HFF-Myc (cell line): ENCODE measurements at places on chromosomes 1 and 21.

DNA sequence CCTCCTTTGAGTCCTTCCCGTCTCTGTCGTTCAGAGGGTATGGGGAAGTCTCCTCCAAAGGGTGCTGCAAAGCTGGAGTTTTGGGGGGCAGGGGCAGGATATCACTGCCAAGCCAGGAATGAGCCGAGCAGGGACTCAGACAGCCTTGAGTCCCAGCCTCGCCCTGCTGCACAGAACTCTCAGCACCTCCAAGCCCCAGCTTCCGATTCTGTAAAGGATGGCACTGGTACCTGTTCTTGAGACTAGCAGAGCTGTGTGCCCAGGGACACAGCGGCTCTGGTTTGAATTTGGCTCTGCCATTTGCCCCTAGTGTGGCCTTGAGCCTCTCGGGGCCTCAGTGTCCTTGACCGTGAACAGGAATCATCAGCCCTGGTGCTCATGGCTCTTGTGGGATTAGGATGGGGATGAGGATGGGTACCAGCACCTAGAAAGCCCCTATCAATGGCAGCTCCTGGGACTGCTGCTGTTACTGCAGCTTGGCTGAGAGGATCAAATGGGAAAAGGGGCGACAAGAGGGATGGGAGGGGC, 1.5 kb upstream of the FBLIM1 start:
- DNase-seq: no peak

GRCh38 chr1:85433096-85433495, 31.9 kb downstream of the DDAH1 start:
- no peak for DNase-seq

- DNase-seq: no peak
Measured at GRCh38 chr1:176552999-176553398, 90.0 kb downstream of the PAPPA2 start.

GRCh38 chr1:14939527-14940284, 213.8 kb upstream of the TMEM51 start:
- peak; percentile 64 for DNase-seq

GRCh38 chr1:94726981-94727685, 93.0 kb upstream of the SLC44A3 start:
- no peak for DNase-seq

- DNase-seq: no peak
Measured at GRCh38 chr1:56933606-56934005, 32.2 kb downstream of the C8B start.

GRCh38 chr1:192506741-192507155, 68.8 kb upstream of the RGS1 start:
- no peak for DNase-seq

GRCh38 chr1:36772647-36773495, 261.4 kb downstream of the GRIK3 start:
- DNase-seq: no peak

DNA sequence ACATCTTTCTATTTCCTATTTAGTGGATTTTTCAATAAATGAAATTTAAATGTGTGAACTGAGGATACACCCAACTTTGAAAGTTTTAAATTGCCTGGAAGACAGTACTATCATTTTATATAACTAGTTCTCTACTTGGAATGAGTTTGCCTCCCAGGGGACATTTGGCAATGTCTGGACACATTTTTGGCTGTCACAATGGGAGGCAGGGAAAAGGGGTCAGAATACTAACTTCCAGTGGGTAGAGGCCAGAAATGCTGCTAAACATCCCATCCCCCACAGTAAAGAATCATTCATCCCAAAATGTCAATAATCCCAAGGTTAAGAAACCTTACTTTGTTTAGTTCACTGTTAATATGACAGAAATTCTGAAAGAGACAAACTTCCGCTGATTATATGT, 13.2 kb upstream of the NRAS start:
- DNase-seq: no peak

- no peak for DNase-seq
Measured at GRCh38 chr1:178263341-178263740, 169.4 kb downstream of the RASAL2 start.

- no peak for DNase-seq
Measured at GRCh38 chr21:20570824-20571232, 427.4 kb upstream of the NCAM2 start.

GRCh38 chr1:92901699-92902405, 59.4 kb downstream of the DIPK1A start:
- DNase-seq: no peak

- DNase-seq: no peak
Measured at GRCh38 chr1:208004851-208005250, 93.9 kb upstream of the CD34 start.

- no peak for DNase-seq
Measured at GRCh38 chr1:210981490-210981889, 152.5 kb downstream of the KCNH1 start.

GRCh38 chr1:48217856-48218255, 4.7 kb upstream of the SLC5A9 start:
- DNase-seq: no peak

- no peak for DNase-seq
Measured at GRCh38 chr1:212315184-212315583, 30.0 kb downstream of the PPP2R5A start.

- DNase-seq: no peak
Measured at GRCh38 chr1:29650476-29650875, 414.2 kb downstream of the PTPRU start.

- no peak for DNase-seq
Measured at GRCh38 chr21:36386031-36386642, 945 bp downstream of the CHAF1B start.

- peak; percentile 89 for DNase-seq
Measured at GRCh38 chr1:45687754-45688740, at the start of gene TMEM69. Gene TMEM69, plus strand, starts transcription at chr1:45688181. Its CDS starts 2,888 bp downstream, at chr1:45691069.

- DNase-seq: no peak
Measured at GRCh38 chr1:83505148-83505547, 493.8 kb downstream of the TTLL7 start.

DNA sequence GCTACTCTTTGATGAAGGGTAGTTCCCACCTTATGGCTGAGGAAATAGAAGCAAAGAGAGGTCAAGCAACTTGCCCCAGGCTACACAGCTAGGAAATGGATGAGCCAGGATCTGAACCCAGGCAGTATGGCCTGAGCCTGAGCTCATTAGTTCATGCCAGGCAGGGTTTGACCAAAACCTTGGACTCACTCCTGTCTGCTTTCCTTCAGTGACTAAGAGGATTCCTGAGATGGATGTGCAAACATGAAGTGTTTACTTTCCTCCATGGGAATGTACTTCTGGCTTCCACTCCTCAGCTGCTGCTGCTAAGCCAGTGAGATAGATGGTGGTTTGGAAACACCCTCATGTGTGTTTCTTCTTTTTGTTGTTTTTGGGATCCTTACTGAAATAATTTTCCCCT, 35.1 kb upstream of the ERRFI1 start:
- no peak for DNase-seq

- no peak for DNase-seq
Measured at GRCh38 chr1:91900562-91900961, 14.6 kb upstream of the TGFBR3 start.

- no peak for DNase-seq
Measured at GRCh38 chr1:225258811-225259210, 169.0 kb downstream of the LBR start.

- no peak for DNase-seq
Measured at GRCh38 chr1:208866386-208866955, 622.3 kb upstream of the PLXNA2 start.

- DNase-seq: no peak
Measured at GRCh38 chr1:230255116-230255515, 171.0 kb downstream of the PGBD5 start.

GRCh38 chr1:213446496-213446895, 395.5 kb downstream of the RPS6KC1 start:
- no peak for DNase-seq

DNA sequence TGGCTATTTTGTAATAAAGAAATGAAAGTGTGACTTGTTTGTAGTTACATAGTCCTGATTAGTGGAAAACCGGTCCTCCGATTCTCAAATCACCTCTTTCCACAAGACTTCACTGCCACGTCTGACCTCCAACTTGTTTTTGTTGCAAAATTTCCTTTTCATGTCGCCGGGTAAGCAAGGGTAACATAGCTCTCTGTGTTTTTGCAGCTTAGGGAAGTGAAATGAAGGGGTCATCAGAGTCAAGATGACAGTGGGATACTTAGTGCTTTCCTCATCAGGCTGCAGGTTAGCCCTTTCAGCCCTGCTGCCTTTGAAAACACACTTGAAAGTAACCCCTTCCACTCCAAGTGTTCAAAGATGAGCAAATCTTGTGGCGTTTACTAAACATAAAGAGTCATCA, 217.9 kb downstream of the USP25 start:
- no peak for DNase-seq

DNA sequence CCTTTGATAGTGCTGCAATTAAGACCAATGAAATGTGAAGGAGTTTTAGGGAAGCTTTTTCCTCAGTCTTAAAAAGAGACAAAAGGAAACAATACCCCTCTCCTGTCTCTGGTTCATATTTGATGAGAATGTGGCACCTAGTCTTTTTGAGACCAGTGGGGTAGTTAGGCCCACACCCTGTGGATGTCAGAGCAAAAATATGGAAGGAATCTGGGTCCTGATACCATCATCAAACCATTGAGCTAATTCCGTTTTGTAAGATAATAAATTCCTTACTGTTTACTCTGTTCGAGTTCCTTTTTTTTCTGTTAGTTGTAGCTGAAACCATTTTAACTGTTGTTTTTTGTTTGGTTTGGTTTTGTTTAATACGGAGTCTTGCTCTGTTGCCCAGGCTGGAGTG, 33.3 kb downstream of the PTPRC start:
- DNase-seq: no peak

GRCh38 chr1:222443566-222443965, 104.3 kb downstream of the HHIPL2 start:
- no peak for DNase-seq

- DNase-seq: no peak
Measured at GRCh38 chr1:233412812-233413211, 85.3 kb downstream of the MAP3K21 start.

DNA sequence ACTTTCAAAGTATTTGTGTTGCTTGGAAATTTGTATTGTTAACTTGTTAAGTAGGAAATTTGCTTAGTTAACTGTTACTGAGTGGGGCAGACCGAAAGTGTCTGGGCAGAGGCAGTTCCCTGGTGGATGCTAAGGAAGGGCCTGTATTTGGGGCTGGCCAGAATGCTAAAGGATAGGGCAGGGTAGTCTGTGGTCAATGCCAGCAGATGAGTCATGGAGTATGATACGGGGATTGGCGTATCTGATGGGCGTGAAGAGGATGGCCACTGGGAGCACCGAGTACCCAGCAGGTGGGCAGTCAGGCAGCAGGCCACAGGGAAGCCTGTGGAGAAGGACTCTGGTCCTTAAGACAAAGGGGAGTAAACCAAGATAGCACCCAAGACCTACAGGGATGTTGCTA, 46.6 kb upstream of the SCAF4 start:
- DNase-seq: no peak

DNA sequence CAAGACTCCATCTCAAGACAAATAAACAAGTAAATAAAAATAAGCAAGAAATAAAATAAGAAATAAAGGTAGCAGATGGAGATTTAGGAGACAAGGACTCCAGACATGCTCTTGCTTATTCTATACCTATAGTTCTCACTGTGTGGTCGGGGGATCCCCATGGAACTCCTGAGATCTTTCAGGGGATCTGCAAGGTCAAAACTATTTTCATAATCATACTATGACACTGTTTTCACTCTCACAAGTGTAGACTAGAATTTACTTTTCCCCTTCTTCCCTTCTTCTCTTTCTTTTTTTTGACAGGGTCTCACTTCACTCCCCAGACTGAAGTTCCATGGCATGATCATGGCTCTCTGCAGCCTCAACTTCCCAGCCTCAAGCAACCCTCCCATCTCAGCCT, 29.8 kb upstream of the NLRP3 start:
- DNase-seq: no peak

DNA sequence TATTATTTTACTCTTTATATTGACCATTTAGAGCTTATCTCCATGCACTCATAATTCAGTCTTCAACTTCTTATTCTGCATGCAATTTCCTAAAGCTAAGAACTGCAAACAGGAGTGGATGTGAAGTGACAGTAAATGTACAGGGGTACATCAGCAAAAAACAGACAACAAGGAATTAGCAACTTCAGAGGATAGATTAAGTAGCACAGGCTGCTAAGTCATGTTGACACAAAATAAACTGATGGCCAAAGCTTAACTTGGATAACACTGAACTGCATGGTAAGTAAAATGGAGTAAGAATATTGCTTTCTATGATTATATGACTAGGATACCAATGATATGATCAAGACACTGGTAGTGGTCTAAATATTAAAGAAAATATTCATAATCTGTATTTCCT, 66.5 kb downstream of the USP24 start:
- no peak for DNase-seq

DNA sequence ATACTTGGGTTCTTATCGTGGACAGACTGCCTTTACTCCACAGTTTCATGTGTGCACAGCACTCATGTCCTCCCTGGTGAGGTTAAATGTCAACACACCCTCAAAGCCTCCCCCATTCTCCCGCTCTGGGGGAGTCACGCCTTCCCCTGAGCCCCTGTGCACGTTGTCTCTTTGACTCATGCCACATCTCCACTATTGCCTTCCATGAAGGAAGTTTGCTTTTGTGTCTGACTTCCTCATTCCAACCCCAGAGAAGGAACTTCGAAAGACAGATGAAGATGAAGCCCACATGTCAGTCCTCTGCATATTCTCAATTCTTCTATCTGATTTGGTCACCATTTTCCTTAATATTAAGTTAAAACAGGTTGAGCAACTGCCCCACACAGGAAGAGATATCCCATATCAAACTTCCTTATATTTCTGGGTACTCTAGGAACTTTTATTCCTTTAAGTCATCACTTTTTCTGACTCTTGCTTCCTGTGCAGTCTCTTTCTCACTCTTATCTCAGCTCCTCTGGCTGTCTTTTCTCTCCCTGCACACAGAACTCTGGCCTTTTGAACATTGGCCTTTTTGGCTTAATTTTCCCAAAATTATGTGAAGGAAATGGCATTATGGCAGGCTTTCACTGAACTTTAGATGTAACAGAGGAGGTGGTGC, 41.5 kb downstream of the C4BPA start:
- DNase-seq: no peak

GRCh38 chr1:8031176-8031785, 5.2 kb upstream of the ERRFI1 start:
- no peak for DNase-seq

GRCh38 chr1:219412772-219413171, 200.1 kb downstream of the ZC3H11B start:
- peak; percentile 45 for DNase-seq

DNA sequence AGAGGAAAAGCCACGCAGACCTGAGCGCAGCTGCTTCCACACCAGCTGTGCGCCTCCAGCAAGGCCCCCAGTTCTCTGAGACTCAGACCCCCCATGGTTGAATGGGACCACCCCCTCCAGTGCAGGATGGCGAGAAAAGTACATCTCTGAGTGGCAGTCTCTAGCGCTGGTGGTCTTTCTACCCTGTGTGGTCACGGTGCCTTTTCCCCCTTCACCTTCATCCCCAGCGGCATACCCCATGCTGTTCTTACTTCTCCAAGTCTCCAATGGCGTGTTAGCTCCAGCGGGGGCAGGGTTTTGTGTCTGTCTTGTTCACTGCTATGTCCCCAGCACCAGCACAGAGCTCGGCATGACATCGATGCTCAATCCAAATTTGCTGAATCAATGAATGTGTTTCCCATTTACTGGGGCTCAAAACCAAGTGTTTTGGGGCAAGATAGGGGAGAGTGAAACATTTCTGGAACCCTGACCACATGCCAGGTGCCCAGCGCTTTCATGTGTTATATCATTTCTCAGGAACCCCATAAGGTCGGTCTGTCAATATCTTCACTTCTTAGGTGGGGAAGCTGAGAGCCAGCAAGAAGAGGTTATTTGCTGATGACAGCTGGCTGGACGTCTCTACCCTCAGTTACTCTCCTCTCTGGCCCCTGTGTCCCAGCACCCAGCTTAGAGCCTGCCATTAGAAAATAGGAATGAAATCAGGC, 959 bp upstream of the SDC3 start:
- DNase-seq: no peak
